Substantia nigra (tissue), 51 donors: ENCODE measurements at places on chromosomes 3 and 15.
A peak's percentile ranks its signal among the peaks of the same experiment; 100 is the strongest.

- DNase-seq: no peak
Measured at GRCh38 chr3:188305220-188305619, 151.3 kb downstream of the LPP start.

DNA sequence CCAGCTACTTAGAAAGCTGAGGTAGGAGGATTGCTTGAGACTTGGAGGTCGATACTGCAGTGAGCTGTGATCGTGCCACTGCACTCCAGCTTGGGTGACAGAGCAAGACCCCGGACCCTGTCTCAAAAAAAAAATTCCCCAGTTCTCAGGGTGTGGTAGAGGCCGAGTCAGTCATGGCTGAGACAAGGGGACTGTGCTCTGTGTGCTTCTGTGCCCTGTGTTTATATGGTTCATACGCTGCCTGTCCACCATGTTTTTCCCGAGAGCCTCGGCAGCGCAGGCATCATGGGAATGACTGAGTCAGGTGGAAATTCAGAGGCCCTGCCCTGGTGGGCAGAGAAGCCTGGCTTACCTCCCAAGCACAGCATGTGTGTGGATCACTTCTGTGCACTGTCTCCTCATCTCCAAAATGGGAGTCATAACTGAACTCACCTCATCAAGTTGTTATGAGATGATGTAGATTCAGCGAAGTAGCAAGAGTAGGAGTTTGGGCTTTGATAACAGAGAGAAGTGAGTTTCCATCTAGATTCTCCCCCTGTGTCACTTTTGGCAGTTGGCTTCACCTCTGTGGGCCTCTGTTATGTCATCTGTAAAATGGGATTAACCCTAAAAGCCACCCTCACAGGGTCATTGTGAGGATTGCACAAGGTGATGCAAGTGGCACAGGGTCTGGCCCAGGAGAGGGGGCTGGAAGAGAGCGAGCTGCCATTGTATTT is 56.9 kb downstream of the FLNB start:
- DNase-seq: no peak

DNA sequence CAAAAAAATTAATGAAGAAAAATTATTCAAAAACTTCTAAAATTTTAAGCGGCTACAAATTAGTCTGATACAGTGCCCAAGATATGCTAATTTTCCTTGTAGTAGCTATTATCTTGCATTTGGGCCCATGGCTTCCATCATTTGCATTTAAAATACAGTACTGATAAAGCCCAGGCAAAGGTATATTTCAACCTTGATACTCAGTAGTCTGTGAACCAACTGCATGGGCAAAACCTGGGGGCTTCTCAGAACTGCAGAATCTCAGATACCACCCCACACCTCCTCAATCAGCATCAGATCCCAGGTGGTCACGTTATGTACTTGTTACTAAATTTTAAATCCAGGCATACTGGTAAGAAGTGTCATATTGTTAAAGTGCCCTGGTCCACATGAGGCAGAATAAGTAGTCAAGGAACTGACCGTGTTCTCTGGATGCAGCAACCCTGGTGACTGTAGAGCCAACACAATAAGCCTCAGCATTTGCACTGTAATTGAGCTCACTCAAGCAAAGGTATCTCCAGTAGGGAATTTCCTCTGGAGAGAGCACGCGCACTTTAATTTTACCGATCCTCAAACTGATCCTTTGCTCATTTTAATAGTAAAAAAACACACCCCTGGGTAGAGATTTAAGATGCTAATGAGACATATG is 31.9 kb downstream of the ZNF385D start:
- DNase-seq: no peak

DNA sequence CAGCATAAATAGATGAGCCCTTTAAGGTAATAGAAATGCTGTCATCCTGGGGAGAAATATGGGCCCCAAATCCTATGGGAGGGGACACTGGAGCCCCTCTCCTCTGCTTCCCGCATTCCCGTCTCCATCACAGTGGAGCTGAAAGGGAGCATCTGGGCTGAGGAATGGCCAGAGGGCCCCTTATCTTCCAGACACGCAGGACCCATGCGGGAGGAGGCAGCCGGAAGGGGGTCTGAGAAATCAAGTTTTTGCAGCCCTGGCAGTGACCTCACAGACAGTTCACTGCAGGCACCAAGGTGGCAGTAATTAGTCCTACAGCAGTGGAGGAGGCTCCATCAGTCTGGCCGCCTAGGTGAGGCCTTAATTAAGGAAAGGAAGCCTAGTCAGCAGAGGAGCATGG is 80.2 kb downstream of the RAB11A start:
- DNase-seq: no peak

GRCh38 chr3:63132461-63133250 is 145.5 kb upstream of the SYNPR start:
- no peak for DNase-seq

- DNase-seq: no peak
Measured at GRCh38 chr3:57150113-57150581, 15.0 kb downstream of the IL17RD start.

- no peak for DNase-seq
Measured at GRCh38 chr3:129606636-129607390, at the start of gene PLXND1. Gene PLXND1, minus strand, starts transcription at chr3:129606676. Its CDS starts 37 bp downstream, at chr3:129606639.

- no peak for DNase-seq
Measured at GRCh38 chr3:172303181-172303580, 145.1 kb downstream of the GHSR start.

DNA sequence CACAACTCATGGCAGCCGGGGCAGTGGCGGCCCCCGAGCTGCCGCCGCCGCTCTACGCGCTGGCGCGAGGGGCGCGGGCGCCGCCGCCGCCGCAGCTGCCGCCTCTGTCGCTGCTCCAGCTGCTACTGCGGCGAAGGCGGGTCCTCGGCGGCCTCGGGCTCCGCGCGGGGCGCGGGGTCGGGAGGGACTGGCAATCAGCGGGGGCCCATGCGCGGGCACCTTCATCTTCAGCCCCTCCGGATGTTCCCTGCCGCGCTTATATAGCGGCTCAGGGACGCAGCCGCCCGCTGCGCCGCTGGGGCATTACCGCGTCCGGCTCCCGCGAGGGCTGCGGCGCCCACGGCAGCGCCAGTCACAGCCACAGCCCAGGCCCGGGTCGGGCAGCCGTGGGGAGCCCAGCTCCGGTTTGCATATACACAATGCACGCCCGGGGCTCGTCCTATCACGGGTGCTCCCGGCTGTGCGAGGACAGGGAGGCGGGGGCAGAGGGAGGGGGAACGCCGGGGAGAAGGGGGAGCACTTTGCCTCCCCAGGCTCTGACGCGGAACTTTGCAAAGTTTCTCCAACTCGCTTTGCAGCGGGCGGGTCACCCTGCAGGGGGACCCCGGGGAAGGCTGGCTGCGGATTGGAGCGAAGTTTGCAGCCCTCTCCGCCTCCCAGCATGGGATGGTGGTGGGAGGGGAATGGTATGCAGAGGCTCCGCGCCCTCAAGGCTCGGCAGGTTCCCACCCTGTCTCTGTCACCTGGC is at the start of gene VGLL3:
VGLL3 (minus strand) TSS at position 416 of the 748 bp plus-strand sequence; CDS start at position 10, 406 bp downstream.
- peak; percentile 19 for DNase-seq

- DNase-seq: no peak
Measured at GRCh38 chr3:72437661-72438406, 410.4 kb downstream of the SHQ1 start.

DNA sequence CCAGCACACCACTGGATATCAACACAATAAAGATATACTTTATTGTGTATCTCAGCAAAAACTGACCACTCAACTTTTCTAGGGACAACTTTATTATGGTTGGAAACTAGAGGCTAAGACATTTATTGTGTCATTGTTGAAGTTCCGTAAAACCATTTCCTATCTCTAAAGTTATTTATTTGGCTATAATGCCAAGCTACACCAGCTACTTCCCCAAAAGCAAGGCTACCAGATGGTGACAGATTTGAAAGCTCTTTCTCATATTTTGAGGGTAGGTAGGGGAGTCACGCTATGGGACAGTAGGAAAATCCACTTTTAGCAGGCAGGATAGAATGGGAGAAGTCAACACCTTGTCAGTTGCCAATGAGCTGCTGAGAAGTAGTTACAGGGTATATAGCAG is 834.6 kb upstream of the CFAP20DC start:
- DNase-seq: no peak

DNA sequence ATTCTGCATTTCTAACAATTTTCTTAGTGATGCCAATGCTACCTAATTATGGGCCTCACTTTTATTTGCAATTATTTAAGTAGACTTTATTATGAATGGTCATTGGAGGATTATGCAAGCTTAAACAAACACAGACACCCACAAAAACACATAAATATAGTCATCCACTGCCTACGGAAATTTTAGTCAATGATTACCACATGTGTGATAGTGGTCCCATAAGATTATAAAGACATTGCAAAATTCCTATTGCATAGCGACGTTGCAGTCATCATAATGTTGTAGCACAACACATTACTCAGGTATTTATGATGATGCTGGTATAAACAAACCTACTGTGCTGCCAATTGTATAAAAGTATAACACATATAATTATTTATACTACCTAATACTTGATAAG is 247.8 kb upstream of the ALCAM start:
- no peak for DNase-seq

GRCh38 chr15:75517233-75517632 is 61.9 kb downstream of the PTPN9 start:
- DNase-seq: no peak

GRCh38 chr15:68203956-68204355 is 1.2 kb downstream of the CALML4 start:
- no peak for DNase-seq

- no peak for DNase-seq
Measured at GRCh38 chr3:132652640-132653270, 6.9 kb downstream of the ACAD11 start.

DNA sequence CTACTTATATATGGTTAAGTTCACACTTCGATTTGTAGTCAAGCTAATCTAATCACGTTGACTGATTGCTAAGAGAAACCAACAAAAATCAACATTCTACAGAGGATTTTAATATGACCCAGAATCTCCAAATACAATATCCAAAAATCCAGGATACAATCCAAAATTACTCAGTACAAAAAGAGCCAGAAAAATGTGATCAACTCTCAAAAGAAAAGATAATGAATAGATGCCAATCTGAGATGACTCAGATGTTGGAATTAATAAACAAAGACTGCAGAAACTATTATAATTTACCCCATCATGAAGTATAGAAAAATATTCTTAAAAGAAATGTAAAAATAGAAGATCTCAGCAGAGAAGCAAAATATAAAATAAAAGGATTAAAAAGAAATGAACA is 22.3 kb downstream of the HACL1 start:
- DNase-seq: no peak

DNA sequence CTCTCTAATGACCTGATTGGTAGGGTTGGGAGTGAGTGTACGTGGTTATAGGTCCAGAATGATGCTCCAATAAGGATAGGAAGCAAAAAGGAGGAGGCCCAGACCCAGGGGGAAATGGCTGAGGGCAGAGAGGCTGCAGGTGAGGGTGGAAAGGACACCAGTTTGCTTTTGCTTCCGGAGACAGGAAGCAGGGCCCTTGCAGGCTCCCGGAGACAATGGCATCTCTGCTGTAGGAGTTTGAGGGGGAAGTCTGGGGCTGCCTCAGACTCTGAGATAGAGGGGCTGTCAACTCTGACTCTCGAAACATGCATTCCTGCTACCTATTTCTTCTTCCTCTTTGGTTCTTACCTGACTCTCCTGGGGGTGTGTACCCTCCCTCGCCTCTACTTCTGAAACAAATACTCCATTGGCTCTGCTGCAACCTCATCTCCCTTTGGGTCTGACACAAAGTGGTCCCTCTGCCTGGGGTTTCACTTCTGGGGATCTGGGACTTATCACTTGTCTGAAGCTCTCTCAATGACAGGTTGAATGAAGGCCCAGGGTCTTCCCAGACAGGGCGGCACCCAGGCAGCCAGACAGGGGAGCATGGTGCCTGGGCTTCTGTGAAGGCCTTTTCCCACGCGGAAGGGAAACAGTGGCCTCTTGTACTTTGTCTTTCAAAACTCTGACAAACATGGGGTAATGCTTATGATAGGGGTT is 61.5 kb downstream of the CHRD start:
- DNase-seq: no peak

DNA sequence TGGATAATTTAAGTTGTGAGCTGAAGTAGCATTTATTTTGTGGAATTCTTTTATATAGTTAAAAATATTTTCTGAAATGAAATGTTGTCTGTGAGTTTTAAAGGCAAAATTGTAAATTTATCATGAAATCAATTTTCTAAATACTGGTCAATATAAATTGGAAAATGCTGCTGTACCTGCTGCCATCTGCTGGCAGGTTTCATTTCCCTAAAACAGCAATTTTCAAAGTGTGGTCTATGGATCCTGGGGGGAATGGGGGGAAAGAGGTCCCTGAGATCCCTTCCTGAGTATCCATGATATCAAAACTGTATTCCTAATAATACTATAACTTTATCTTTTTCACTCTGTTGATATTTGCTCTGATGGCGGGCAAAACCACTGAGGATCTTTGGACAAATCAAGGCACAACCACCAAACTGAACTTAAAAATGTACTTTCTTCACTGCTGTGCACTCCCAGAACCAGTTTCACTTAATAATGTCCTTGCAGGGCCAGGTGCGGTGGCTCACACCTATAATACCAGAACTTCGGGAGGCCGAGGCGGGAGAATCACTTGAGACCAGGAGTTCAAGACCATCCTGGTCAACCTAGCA is 17.2 kb upstream of the CCR4 start:
- DNase-seq: no peak

DNA sequence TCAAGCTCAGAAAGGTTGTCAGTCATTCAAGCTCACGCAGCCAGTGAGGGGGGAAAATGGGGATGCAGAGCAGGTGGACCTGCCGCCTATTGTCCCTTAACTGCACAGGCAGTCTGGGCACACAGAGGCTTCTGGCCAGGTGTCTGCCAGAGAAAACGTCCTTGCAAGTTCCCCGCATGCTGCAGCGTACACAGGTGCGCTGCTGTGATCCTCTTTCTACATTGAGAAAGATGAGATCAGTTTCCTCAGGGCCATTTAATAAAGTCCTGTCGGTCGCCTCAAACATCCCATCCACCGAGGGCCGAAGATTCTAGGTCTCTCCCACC is 445 bp upstream of the TSEN2 start:
- DNase-seq: no peak

GRCh38 chr3:66386925-66387650 is 113.7 kb downstream of the LRIG1 start:
- DNase-seq: peak; percentile 39
